ENCODE measurements at places on chromosomes 2 and 18.

DNA sequence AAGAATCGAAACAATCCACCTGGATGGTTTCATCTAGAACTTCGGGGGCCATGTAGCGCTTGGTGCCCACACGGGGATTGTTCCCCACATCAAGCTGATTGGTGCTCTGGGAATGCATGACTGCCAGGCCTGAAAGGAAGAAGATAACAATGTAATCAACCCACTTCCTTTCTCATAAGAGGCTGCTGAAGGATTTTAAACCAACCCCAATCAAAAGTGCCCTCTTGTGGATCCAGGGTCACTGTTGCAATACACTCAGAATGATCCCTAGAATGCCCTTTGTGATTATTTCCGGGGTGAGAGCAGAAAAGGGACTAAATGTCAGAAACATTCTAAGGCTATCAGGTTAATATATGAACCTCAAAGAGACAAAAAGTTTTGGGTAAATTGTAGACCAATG lies 115.2 kb downstream of the ACVR1 start:
- no peak for DNase-seq

DNA sequence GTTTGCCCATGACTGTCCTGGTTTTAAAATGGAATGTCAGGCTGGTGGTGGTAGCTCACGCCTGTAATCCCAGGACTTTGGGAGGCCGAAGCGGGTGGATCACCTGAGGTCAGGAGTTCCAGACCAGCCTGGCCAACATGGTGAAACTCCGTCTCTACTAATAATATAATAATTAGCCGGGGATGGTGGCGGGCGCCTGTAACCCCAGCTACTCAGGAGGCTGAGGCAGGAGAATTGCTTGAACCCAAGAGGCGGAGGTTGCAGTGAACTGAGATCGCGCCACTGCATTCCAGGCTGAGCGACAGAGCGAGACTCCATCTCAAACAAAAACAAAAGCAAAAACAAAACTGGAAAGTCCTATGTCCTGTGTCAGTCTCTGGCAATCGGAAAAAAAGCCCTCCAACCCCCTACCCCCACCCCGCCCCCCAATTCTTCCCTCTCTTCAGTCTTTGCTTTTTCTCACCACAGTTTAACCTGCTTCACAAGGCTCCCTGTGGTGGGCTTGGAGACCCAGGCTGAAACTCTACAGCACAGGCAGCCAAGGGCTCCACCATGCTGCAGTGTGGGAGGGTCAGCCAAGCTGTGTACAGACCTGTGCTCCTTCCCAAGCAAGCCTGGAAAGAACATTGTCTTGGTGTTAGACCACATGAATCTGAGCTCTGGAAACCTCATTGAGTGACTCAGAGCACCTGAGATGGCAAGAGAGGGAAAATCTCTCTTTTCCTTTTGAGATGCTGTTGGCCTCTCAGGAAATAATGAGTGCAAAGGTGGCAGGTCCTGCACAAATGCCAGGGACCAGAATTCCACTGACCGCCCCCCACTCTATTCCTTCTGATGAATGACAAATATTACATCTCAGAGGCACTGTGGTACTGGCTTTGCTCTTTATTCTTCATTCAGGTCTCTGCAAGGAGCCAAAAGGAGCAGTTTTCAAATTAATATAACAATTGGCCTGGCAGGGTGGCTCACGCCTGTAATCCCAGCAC lies 16.7 kb downstream of the MYCN start:
- DNase-seq, result no peak

GRCh38 chr2:26290001-26290400 lies 45.3 kb downstream of the HADHB start:
- DNase-seq, result no peak

DNA sequence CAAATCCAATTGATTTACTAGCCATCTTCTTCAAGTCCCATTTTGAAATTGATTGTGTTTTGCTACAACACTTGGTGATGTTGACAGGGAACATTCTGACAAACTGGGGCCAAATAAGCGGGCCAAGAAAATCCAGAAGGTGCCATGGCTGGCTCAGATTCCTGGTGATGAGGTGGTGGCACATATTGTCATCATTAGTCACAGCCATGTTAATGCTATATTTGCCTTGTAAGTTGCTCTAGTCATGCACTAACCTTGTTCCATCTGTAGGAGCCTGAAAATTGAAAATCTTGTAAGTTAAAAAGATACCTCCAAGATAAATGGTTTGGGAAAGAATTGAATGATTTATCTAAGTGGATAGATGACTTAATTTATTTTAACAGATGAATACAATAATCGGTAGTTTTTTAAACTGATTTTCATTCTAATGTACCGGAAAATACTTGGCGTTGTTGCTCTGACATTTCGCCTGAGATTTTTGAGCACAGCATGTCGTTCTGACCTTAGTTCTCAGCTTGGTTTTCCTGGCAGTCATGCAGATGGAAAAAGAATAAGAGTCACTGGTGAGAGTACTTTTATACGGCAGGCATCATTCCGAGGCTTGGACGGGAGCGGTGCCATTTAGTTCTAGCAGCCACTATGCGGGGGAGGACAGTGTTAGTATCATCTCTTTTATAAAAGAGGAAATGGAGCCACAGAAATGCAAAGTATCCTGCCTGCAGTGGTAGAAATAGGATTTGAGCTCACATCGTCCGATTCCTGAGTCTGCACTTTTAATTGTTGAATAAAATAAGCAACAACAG lies 133.9 kb downstream of the ZNF532 start:
- no peak for DNase-seq

DNA sequence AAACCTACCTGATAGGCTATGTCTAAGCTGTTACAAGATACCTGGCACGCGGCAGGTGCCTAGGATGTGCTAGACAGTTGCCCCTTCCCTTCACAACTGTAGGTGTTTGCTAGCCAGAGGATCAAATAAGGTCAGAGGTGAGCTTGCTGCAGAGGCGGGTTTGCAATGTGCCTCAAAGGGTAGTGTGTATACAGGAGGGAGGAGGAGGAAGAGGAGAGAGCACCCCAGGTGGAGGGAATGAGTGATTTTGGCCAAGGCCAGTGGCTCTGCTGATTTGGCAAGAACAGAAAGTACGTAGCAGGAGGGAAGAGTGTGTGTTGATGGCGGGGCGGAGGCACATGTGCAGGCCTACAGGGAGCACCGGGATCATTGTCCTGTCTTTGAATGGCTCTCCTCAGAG lies 236.5 kb downstream of the HAUS1 start:
- no peak for DNase-seq

DNA sequence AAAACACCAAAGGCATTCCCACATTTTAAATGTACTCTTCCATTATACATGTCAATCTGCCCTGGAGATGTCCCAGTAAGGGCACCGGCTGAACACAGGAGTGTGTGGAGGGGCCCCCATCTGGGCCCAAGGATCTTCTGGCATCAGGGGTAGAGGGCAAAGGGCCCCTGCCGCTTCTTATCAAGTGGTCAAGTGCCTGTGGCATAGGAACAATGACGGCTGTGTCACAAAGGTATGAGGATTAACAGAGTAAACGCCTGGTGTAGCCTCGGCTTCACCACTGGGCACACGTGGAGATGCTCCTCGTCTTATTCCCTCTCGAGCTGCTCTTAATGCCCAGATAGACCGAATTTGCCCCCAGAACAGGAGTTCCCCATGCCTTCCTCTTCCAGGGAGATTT lies 169.7 kb upstream of the GLI2 start:
- no peak for DNase-seq

- no peak for DNase-seq
Observed at GRCh38 chr2:147554521-147555107, 290.2 kb upstream of the ACVR2A start.

DNA sequence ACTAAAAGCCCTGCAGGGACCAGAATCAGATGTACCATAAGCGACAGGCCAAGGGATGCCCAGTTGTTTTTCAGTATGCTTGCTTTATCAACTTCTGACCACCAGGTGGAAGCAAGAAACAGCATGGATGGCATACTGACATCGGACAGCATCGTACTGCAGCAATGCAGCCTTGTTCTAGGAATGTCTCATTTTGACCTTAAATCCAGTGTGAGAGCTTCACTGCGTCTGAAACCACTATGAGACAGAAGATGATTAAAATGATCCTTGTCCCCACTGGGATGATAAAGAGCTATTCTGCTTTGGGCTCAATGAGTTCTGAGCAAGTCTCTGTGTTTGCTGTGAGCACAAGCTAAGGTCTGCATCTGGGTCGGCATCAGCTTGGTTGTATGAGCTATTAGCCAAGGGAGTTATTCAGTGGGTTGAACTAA lies 54.3 kb downstream of the CDK15 start:
- peak; percentile 4 for DNase-seq

DNA sequence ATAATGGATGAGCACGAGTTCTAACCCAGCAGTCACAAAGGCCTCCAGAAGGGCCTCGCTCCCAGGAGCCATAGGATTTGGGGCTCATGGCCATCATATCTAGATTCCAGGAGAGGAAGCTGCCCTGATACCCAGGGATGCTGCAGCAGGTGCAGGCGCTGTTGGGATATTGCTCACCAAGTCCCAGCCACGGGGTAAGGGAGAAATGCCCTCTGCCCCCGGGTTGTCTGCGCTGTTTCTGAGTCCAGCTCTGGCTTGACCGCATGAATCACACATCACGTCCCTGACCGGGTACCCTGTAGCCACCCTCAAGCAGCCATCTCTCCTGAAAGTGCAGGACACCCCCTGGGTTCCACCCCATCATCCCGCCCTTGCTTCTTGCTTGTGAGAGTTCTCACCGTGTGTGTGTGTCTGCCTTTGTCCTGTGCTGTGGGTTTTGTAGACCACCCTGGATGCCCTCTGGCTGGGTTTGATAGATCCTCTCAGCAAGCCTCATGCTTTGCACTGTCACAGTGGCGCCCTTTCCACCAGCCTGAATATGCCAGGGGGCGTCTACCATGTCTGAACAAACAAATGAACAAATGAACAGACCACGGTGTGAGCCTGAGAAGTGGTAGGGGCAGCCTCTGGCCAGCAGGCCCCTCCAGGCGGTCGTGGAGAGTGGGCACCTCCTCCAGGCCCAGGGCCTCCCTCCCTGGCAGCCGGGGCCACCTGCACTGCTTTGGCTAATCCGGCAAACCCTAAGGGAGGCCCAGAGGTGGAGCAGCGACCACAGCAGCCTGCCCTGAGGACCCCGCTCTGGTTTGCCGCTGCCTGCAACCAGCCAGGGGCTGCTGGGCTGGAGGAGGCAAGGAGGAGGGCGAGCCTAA lies 32.1 kb downstream of the ADRA2B start:
- DNase-seq, result no peak

DNA sequence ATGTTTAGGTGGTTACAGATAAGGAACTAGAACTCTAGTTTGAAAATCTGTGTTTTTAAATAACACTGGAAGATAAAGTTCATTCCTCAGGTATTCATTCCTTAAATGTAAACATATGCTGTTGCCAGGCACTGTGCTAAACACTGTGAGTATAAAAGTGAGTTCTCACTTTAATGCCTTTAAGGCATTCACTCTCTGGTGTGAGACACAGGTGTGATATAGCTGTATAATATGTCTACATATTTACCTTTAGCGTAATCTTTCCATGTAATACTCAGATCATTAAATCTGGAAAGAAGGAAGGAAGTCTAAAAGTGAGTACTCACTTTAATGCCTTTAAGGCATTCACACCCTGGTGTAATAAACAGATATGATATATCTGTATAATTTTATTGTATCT lies 472.6 kb downstream of the PARD3B start:
- no peak for DNase-seq

- DNase-seq, result no peak
Observed at GRCh38 chr2:204425821-204426220, 119.5 kb upstream of the PARD3B start.

- no peak for DNase-seq
Observed at GRCh38 chr2:42789751-42790150, 2.6 kb downstream of the HAAO start.

GRCh38 chr18:38052879-38053590 lies 487.4 kb upstream of the CELF4 start:
- DNase-seq, result no peak

DNA sequence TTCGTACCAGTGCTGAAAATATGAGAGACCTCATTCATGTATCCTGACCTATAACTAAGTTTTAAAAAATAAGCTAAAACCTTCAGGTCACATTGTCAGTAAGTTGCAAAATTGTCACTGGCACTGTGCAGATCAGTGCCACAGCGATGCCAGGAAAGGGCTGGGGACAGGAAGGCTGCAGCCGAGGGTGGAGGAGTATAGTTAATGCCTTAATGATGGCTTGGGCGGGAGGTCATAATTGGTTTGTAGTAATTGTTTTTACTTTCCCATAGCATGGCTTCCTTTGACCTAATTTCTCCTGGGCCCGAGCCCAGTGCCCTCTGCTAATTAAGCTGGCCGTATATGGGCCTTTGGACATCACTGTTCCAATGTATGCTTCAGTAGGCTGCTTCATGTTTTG lies 47.2 kb upstream of the RAB12 start:
- no peak for DNase-seq

Measured in stimulated activated CD4-positive, alpha-beta T cell treated with anti-CD3 and anti-CD28 coated beads, TNF-alpha, amount 100 ng/mL, for 1 hour (primary cell).